ENCODE measurements at places on chromosomes 13 and 19.
A peak's percentile ranks its signal among the peaks of the same experiment; 100 is the strongest.

- DNase-seq, result no peak
Measured at GRCh38 chr19:32708457-32708856, 11.1 kb upstream of the TDRD12 start.

GRCh38 chr19:11138601-11139300 lies 16.8 kb downstream of the SPC24 start:
- DNase-seq, result no peak

DNA sequence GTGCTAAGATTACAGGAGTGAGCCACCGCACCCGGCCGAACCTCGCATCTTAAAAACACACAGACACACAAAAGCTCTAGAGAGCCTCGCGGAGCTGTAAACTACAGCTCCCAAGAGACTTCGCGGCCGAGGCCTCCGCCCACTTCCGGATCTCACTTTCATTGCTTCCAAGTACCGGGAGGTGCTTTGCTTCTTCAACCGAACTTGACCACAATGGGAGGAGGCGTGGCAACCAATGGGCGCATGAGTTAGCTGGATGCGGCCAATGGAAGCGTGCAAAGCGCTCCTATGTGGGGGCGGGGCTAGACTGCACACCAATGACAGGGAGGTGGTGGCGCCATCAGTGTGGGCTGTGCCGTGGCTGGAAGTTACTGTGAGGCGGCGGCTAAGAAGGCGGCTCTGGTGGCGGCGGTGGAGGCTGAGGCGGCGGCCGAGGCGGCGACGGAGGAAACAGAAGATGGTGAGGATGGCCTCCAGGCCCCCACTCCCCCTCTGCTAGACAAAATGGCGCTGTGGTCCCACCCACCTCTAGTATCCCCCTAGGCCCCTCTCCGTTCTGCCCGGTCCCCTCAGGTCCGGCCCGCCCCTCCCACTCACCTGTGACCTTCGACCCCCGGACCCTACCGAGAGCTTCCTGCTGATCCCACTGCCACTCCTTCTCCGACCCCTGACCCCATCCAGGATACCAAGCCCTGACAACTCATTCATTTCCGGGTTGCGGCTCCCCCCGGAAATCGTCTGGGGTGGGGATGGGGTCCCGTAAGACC lies at the start of gene DDA1:
Gene DDA1, plus strand, starts transcription at position 366 of the 767 bp plus-strand sequence. Its CDS starts 92 bp downstream, at position 458.
- DNase-seq, result peak; percentile 96

- peak; percentile 71 for DNase-seq
Measured at GRCh38 chr19:6423499-6424194, 964 bp downstream of the KHSRP start.

GRCh38 chr13:65964672-65965071 lies 1265.5 kb downstream of the PCDH9 start:
- DNase-seq, result no peak

DNA sequence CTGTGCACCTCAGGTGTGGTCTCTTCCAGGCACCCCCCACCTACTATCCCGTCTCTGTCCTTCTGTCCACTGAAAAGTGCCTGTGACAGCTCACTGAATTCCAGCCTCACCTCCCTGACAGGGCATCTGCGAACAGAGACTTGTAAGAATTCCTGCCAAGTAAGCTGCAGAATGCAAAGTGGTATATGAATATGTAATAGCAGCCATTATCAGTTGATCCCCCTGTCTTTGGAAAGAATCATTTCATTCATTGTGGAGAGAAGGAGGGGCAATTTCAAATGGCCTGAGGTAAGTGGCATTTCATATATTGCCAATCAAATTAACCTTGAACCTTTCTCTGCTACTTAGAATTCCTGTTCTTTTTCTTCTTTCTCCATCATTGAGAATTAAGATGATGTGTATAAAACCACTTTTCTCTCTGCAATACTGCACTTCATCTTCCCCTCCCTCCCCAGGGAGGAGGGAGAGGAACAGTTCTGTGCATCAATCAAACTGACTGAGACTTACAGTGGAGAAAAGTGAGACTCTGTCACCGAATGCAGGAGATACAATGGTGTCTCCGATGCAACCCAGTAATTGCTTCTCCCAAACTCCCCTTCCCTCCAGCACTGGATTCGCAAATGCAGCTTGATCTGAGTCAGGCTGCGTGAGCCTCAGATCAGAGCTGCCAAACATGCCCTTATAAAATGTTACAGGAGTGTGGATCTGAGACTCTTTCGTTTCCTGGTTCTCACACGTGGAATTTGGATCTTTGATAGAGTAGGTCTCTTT lies 91.7 kb downstream of the SLC10A2 start:
- DNase-seq, result no peak

DNA sequence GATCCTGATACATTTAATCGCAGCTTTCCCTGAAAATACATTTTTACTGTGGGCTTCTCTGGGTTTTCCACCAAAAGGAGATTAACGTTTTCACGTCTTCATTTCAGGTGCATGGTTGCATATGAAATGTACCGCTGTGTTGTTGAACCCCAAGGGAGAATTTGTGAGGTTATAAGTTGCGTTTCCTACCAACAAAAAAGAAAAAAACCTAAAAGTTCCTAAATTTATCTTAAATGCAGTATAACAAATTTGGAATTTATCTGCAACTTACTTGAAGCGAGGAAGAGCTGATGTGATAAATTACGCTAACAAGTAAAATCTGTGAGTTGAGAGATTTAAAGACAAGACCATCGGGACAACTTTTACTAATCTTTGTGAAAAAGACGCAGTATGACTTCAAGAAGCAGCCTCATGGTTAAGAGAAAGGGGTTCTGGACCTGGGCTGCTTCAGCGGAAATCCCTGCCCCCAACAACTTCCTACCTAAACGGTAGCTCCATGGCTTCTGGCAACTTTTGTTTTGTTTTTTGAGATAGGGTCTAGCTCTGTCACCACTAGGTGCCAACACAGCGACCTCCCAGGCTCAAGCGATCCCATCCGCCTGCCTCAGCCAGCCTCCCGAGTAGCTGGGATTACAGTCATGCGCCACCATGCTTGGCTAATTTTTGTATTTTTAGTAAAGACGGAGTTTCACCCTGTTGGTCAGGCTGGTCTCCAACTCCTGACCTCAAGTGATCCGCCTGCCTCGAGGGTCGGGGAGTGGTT lies 958 bp upstream of the OBI1 start:
- DNase-seq, result peak; percentile 58

DNA sequence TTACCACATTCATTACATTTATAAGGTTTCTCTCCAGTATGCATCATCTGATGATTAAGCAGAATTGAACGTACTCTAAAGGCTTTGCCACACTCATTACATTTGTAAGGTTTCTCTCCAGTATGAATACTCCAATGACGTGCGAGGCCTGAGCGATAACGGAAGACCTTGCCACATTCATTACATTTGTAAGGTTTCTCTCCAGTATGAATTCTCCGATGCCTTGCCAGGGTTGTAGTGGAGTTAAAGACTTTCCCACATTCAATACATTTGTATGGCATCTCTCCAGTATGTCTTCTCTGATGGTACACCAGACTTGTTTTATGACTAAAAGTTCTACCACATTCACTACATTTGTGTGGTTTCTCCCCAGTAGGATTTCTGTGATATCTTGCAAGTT lies 16.8 kb upstream of the ZNF432 start:
- no peak for DNase-seq

- peak; percentile 66 for DNase-seq
Measured at GRCh38 chr19:343941-344624, 513 bp downstream of the MIER2 start.

GRCh38 chr19:11288349-11288748 lies 7.6 kb upstream of the TSPAN16 start:
- no peak for DNase-seq

DNA sequence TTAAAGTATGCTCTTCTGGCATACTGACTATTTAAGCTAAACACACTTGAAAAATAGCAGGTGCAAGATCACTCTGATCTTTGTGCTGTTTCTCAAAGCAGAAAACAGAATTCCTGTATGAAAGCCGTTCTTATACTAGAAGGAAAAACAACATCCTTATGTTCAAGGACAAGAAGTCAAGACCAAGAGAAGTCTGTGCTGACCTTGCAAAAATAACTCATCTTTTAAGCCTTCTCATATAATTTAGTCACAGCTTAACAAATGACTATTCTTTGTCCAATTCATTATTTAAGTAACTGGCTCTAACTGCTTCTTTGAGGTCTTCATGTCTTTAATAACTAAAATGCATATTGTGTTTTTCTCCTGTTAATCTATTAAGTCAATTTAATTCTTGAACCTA lies 2750.2 kb upstream of the PCDH20 start:
- no peak for DNase-seq

DNA sequence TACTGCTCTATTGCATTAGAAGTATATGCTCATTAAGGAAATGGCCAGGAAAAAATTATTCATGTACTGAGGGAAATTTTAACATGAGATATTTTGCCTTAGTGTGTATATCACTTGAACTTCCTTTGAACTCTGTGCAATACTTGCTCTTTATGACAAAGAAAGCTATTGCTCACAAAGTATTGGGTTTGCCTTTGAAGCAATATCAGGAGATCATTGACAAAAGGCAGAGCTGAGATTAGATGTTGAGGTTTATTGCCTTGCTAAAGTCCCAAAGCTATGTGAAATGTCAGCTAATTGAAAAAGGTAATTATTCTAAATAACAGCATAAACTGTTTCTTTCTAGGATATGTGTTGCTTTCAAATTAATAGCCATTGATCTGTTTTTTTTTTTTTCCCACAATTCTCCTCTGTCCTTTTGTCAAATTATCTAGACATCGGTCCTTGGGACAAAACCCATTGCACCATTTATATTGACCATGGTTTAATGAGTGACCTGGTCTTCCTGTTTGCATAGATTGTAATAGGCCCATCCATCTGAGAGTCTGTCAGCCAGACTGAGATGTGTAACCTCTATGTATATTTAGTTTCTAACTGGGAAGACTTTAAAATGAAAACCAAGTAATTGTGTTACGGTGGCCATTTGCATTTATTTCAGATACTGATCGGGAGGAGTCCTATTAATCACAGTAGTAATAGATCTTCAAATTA lies 752.7 kb upstream of the GPC6 start:
- DNase-seq, result no peak

- DNase-seq, result no peak
Measured at GRCh38 chr19:28374971-28375370, 838.0 kb downstream of the UQCRFS1 start.

DNA sequence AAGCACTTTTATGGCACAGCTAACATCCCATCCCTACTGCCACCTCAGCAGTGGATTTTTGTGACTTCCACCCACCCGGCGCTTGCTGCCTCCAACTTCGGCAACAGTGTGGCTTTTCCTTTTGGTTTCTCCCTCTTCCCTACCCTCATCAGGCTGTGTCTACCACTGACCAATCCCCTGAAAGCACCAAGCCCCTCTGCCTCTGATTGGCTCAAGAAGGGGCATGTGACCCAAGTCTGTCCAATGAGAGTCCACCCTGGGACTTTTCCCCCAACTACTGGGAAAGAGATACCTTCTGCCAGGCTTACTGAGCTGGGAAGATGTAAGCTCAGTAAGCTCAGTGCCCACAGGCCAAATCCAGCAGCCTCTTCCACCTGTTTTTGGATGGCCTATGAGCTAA lies 5.8 kb downstream of the SMIM7 start:
- no peak for DNase-seq

DNA sequence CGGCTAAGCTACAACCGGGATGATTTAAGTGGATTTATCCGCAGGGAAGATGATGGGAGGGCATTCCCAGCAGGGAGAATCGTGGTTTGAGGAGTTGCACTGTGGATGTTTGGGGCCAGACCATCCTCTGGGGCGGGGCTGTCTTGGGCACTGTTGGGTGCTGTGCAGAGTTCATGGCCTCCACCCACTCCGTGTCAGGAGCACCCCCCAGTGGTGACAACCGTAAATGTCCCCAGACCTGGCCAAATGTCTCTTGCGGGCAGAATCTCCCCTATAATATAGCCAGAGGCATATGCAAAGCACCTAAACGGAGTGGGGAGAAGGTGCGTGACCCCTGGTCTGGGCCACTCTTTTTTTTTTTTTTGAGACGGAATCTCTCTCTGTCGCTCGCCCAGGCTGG lies 40.2 kb downstream of the SMIM24 start:
- DNase-seq, result peak; percentile 73

GRCh38 chr19:29789007-29789406 lies 22.8 kb upstream of the CCNE1 start:
- DNase-seq, result no peak

- DNase-seq, result no peak
Measured at GRCh38 chr19:19321141-19321577, 530 bp downstream of the MAU2 start.

GRCh38 chr13:45243077-45243476 lies 42.2 kb upstream of the KCTD4 start:
- no peak for DNase-seq

DNA sequence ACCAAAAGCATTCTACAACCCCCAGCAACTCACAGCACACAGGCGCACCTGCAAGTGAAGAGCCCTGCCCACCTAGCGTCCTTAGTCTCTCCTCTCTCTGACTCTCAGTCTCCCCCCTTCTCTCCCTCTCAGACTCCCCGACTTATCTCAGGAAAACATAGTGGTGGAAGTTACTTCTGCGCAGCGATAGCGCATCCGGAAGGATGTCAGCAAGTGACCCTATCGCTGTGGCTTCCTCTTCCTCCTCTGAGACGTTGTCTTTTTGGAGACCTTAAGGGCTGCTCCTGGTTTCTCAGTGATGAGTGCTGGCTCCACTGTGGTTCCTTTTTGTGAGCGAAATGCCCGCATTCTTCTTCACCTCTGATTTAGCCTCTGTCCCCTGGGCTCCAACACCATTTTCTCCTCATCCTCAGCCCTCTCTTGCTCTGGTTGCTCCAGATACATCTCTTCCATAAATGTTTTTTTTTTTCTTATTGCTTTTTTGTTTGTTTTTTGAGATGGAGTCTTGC lies 1.4 kb upstream of the YIF1B start:
- peak; percentile 59 for DNase-seq

DNA sequence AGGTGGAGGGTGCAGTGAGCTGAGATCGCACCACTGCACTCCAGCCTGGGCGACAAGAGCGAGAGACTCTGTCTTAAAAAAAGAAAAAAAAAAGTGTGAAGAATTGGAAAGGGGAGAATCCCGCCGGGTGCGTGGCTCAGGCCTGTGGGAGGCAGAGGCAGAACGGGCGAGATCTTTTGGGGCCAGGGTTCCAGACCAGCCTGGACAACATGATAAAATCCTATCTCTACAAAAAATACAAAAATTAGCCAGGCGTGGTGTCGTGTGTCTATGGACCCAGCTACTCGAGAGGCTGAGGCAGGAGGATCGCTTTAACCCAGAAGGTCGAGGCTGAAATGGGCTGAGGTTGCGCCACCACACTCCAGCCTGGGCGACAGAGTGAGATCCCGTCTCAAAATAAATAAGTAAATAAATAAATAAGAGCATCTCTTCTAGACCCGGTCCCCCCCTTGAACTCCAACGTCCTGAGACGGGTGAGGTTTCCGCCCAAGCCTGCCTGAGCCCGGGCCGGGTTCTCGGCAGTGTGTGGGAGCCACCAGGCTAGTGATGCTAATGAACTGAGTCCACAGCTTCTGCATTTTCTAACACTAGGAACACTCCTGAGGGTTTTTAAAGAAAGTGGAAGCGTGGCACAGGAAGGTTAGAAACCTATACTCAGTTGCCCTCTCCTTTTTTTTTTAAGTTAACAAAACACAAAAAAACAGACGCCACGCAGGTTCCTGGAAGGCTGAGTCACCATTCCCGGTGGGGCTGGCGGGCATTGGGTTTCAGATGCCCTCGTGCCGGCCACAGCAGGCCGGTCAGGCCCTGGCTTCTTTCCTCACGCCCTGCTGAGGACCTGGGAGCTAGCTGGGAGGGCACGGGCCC lies 22.0 kb downstream of the GPX4 start:
- no peak for DNase-seq

Measured in activated CD8-positive, alpha-beta memory T cell treated with anti-CD3 and anti-CD28 coated beads, Interleukin-2, amount 50 U/mL, for 48 hours (primary cell).